ENCODE measurements at places on chromosomes 2 and 18. TPM values are rescaled to one million over a fixed set of nuclear protein-coding genes. Genes with fewer than 3 reads are reported as not detected.

CRYGD gene
- not detected for total RNA-seq

DNA sequence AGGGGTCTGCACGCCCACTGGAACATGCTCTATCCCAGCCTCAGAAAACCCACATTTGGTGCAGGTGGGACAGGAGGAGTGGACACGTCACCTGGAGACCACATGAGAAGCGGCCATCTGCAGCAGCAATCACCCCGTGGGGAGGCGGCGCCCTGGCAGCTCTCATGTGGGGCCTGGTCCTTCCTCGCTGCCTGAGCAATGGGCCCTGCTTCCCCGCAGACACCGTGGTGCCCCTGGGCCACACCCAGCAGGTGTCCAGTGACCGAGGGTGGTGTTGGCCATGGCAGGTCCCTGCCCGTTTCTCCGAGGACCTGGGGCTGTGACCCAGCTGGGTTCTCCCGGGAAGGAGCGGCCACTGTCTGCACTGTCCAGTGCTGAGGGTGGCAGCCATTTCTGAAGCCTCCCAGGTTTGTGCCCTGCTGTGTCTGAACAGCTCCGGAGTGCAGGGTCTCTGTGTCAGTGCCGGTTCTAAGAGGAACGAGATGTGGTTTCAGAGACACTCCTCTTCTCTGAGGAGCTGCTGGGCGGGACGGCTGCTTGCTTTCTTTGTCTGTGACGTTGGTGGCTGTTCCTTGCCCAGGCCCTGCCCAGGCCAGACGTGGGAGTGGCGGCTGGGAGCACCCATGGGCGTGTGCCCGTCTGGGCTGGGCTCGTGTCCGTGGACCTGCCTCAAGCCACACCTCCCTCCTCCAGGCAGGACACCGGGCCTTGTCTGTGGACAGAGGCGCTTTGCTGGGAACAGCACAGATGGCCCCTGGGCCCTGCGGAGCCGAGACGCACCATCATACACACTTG is 44.8 kb downstream of the NFATC1 start:
- DNase-seq = no peak

ZSWIM2 gene
- not detected for total RNA-seq

LRRTM4 gene
- total RNA-seq = not detected

DNA sequence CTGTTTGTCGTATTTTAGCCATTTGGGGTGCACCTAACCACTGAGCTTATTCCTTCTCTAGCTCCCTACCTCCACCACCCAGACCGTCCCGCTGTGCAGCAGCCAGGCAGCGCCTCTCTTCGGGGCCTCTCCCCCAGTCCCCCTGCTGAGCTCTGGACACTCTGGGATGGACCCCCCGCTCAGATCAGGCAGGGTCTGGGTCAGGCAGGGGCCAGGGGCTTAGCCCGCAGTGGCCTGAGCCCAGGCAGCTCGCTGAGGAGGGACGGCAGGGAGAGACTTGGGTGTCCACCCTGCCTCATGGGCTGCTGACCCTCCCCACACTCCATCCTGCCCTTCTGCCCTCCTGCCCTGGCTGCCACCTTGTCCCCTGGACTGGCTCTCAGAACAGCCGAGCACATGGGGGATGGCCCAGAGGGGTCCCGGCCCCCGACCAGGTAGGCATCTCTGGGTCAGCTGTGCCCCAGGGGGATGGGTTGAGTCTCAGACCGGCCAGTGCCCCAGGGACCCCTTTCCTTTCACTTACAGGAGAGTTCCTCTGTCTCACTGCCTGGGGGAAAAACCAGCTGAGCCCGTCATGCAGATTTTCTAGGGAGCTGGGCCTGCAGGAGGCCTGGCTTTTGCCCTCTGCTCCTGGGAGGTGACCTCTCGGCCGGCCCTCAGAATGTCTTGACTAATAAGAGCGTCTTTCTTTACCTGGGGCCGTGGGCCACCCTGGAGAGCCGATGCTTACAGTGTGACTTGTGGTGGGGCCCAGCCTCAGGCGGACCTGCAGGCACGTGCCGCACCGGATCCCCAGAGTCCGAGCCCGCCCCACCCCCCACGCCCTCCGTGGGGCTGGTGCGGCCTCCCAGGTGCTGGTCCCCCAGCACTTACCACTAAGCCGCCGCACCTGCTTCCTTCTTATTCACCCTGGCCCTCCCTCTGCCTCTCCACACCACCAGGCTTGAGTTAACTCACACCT is 22.8 kb upstream of the PXDN start:
- no peak for DNase-seq

- DNase-seq = peak; percentile 25
Observed at GRCh38 chr2:1140389-1141003, 189.8 kb downstream of the SNTG2 start.

GRCh38 chr2:152961351-152961750 is 242.9 kb downstream of the ARL6IP6 start:
- no peak for DNase-seq

HOXD3 gene
- total RNA-seq = not detected

CHST9 gene
- not detected for total RNA-seq

GRCh38 chr2:6627316-6627715 is 238.4 kb downstream of the CMPK2 start:
- no peak for DNase-seq

DNA sequence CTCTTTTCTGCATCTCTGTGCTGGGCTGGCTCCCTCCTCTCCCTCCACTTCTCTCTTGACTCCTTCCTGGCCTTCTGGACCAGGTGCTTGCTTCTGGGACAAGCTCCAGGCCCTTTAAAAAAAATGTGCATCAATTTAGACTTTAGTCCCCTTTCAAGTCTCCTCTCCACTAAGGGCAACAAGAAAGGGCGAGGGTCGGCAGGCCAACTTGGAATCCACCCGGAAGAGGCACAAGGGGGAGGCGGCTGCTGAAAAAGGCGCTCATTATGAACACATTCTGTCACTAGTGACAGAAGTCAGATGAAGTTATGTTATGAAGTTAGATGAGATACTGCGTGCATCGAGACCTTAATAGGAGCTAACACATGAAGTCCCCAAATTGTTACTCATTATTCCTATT is 13.6 kb upstream of the RHOB start:
- DNase-seq = no peak

- DNase-seq = no peak
Observed at GRCh38 chr2:39865751-39866150, 86.7 kb upstream of the THUMPD2 start.

GRCh38 chr2:240627736-240628506 is 2.6 kb downstream of the GPR35 start:
- DNase-seq = no peak

GRCh38 chr2:155169317-155169716 is 470.8 kb downstream of the KCNJ3 start:
- no peak for DNase-seq

- DNase-seq = no peak
Observed at GRCh38 chr18:31965316-31965970, 22.5 kb upstream of the TRAPPC8 start.

DNA sequence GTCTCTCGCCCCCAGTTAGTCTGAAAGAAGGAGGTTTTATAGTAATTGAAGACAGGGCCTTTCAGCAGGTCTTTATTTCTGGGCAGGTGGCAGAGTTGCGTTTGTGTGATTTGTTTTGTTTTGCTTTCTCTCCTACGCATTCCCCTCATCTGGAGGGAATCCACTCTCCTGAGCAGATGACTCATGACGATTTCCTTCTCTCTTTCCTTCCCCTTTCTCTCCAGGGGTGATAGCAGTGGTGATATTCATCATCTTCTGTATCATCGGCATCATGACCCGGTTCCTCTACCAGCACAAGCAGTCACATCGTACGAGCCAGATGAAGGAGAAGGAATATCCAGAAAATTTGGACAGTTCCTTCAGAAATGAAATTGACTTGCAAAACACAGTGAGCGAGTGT is 888.8 kb downstream of the CNTNAP5 start:
- no peak for DNase-seq

GRCh38 chr18:25137197-25137472 is 214.8 kb downstream of the ZNF521 start:
- no peak for DNase-seq

DNA sequence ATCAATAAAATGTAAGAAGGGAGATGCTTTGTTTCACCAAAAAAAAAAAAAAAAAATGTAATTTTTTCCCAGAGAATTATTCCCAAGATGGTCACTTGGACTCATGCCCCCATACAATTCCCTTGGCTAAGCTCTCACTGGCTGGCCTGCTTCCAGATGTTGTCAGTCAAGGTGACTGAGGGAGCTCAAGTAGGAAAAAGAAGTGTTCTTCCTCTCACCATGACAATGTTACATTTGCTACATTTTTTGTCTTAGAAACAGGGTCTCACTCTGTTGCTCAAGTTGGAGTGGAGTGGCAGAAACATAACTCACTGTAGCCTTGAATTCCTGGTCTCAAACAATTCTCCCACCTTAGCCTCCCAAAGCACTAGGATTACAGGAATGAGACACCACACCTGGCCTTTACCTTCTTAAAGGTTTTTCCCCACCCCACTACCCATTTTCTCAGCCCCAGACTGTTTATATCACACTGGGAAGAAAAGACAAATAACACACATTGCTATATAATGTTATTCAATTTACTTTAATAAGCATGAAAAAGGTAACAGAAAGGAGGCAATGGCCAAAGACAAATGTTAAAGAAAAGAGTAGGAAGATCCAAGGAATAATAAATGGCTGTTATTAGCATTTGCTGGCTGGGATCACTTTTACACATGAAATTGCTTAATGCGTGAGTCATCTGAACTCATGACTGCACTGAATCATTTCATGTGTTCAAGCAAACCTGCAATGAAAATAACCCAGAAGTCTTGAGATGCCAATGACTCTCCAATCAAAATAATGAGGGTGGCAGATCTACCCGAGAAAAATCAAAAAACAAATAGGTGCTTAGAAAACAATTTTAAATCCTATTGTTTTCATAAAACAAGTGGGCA is 45.2 kb downstream of the ACVR1 start:
- no peak for DNase-seq

UGT1A5 gene
- total RNA-seq = not detected

NMUR1 gene
- 0.35 TPM for total RNA-seq

AMER3 gene
- not detected for total RNA-seq

- no peak for DNase-seq
Observed at GRCh38 chr18:63617049-63617914, 26.8 kb downstream of the SERPINB4 start.

GRCh38 chr2:38187541-38188011 is 111.6 kb upstream of the CYP1B1 start:
- DNase-seq = no peak

SNORC gene
- 1.0 TPM for total RNA-seq

MPP4 gene
- total RNA-seq = not detected

SLC9A2 gene
- not detected for total RNA-seq

DUSP19 gene
- total RNA-seq = 1.6 TPM

DNA sequence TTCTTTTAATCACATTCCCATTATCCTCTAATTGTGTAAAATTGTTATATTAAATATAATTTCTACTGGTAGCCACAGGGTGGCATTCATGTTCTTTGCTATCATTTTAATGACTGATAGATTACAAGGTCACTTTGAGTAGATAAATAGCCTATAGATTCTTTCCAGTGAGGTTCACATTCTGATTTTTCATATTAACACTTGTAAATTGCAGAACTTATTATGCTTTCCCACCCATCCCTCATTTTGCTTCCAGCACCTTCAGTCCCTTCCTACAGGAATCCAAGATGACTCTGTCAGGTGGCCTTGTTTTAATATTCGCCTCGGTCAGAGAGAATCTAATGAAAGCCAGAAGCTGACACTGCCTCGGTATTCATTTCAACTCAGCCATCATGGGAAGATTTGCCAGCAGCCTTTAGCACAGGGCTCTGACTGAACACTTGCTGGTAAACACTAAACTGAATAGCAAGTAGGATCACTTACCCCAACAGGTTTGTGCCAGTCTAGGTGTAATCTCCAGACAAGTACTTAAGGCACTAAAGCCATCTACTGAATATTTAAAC is 101.2 kb upstream of the FSHR start:
- DNase-seq = no peak

CAPN13 gene
- total RNA-seq = not detected

Data from T-helper 17 cell (primary cell).